GM13976 (cell line): ENCODE measurements at places on chromosomes 3 and 15.

DNA sequence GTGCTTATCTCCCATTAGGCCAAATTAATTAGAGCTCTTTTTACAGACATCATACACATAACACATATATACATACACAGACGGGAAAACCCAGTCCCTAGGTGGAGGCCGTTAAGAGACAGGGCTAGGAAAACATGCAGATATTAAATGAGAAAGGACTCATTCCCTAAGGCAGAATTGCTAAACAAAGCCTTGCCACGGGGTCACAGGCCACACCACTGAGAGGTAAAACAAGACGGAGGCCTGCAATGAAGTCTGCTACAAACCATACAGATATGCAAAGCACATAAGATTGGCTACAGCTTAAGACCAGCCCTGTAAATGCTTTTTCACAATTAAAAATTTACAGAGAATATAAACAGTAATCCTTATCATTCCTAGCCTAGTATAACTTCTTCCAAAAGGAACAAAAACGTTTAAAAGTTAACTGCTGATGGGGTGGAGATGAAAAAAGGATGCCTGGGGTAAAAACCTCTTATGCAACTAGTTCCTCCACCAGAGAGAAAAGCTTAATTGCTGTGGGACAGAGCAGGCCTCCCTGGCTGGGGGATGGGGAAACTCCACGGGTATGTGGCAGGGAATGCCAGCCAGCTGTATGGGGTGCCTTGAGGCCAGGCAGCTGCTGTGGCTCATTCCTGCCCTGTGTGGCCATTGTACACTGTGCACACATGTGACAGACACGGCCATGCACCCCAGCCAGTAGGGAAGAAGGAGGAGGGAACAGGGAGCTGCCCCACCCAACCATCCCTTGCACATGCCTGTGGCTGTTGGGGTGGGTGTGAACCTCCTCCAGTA lies 481.4 kb upstream of the LMCD1 start:
- DNase-seq = no peak

DNA sequence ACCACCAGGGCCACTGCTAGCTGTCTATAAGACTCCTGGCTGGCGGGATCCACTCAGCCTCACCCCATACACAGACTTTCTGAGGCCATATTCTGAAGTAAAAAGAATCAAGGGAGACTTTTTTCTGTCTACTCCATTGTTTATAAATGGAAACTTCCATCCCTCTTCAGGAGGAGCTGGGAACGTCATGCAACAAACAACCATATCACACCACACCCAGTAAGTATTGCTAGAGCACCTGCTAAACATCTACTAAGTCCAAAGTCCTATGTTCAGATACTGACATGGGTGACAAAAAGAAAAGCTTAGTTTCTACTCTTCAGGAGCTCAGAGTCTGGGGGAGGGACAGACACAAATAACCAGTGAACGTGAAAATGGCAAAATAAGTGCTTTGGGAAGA lies 324.8 kb upstream of the ONECUT1 start:
- DNase-seq = no peak

DNA sequence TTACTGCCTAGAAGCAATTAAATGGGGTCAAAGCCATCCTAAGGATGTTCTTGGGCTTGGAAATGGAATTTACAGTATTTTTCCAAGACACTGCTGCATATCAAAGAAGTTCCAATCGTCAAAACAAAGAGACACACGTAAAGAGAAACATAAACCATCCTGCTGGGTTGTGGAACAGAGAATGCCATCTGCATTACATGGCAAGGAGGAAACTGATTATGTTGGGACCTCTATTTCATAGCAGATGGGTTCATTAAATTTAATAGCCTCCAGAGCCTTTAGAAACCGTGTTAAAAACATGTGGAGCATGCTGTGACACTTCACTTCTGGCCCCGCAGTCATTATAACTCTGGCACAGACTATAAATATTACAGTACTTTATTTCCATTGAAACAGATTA lies 154.6 kb downstream of the LRTM1 start:
- no peak for DNase-seq

- DNase-seq = no peak
Measured at GRCh38 chr3:16456784-16457415, 56.6 kb downstream of the RFTN1 start.

GRCh38 chr3:60841355-60841754 lies 409.9 kb downstream of the FHIT start:
- no peak for DNase-seq
